ENCODE measurements at places on chromosomes 5 and 9.

DNA sequence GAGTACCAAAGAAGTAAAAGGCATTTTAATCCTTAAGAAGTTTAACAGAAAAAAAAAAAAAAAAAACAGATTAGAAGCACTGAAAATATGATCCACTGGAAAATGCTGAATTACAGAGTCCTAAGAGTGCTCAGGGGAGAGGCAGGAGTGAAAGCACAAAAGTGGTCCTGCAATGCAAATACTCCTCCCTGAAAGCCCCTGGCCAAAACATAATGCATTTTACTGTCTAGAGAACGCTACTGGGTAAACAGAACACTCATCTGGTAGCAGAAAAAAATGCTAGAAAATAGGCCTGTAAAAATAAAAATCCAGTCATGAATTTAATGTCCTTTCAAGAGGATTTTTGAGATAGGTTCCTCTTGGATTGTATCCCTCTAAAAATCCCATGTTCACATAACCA lies 81.9 kb downstream of the ADAMTS12 start:
- DNase-seq = no peak

DNA sequence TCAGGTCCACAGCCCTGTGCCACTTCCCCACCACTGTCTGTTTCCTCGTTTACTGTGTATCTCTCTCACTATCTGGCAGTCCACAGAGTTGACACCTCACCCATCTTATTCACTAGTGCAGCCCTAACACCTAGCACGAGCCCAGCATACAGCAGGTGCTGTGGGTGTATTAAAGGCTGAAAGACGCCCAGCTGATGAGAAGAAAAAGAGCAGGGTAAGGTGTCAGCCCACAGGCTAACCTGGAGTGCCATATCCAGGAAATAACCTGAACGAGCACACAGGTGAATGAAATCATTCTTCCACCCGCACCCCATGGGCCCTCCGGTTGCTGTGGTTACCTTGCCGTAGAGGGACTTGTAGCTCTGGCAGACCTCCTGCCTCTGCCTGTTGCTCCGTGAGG lies 18.6 kb downstream of the ANXA6 start:
- DNase-seq = no peak

- DNase-seq = no peak
Measured at GRCh38 chr9:136712690-136713544, 545 bp downstream of the DIPK1B start.

- DNase-seq = no peak
Measured at GRCh38 chr9:16501141-16501540, 369.3 kb downstream of the BNC2 start.

GRCh38 chr5:149912226-149912871 lies 32.2 kb downstream of the PDE6A start:
- DNase-seq = no peak

DNA sequence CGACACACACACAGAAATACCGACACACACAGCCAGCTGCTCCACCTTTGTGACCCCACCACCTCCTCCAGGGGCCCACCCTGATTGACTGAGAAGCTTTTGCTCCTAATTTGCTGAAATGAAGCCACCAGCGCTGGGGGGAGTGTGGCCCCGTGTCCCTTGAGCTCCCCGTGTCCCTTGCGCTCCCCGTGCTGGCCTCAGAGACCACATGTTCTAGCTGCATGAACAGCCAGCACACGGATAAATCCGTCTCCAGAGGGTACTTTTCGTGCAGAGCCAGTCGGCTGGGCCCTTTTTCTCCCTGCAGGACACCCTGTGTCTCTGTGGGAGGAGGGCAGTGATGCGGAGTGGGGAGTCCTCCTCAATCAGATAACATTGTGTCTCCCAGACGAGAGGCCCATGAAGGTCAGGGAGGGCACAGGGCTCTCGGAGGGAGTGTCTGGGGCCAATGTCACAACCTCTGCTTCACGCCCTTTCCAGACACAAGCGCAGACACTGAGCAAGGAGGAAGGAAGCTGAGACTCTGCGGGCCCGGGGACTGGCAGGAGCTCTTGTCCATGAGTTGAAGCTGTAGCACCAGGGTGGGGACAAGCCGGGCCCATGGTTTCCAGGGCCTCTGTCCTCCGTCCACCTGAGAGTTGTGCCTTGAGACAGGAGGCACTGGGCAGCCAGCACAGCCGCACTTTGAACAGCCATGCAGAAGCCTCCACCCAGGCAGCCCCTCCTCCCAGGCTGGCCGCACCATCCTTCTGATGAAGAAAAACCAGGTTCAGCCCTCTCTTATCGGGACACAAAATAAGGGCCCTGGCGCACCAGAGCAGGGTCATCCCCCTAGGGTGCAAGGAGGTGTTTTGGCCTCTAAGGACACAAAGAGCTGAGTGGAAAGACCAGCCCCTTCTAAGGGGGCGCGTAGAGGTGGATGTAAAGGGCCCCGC lies 36.4 kb upstream of the SLC6A19 start:
- no peak for DNase-seq

GRCh38 chr9:37575921-37576721 lies at the start of gene FBXO10:
TSS of gene FBXO10 (minus strand) at chr9:37576380. CDS start at chr9:37541768, 34,612 bp downstream.
- DNase-seq = peak; percentile 60

DNA sequence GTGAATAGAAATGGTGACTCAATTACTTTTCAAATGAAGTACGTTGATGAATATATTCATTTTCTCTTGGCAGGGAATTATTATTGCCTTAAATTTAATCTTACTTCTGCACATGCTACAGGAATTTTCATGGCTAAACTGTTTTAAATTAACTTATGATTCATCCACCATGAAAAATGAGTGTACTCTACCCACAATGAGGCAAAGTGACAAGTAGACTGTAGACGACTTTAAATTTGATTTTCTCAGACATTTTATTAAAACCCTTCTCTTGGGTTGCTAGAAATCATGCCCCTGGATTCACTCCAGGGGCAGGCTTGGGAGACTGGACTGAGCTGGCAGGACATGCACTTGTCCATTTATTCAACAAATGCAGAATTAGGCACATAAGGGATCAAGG lies 23.5 kb upstream of the ERAP2 start:
- DNase-seq = peak; percentile 64

GRCh38 chr5:93621327-93621798 lies 38.3 kb downstream of the NR2F1 start:
- DNase-seq = peak; percentile 60

- DNase-seq = no peak
Measured at GRCh38 chr5:124421584-124421983, 324.9 kb downstream of the ZNF608 start.

DNA sequence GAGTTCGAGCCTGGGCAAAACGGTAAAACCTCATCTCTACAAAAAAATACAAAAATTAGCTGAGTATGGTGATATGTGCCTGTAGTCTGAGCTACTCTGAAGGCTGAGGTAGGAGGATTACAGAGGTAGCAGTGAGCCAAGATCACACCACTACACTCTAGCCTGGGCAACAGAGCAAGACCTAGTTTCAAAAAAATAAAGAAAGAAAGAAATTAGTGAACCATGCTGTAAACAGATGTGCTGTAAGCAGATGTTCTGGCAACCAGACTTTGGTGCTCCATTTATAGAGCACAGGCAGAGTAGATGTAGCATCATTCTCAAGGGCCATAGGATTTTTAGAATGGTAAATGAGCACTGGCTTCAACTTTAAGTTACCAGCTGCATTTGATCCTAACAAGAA lies 115.4 kb downstream of the ST8SIA4 start:
- no peak for DNase-seq

DNA sequence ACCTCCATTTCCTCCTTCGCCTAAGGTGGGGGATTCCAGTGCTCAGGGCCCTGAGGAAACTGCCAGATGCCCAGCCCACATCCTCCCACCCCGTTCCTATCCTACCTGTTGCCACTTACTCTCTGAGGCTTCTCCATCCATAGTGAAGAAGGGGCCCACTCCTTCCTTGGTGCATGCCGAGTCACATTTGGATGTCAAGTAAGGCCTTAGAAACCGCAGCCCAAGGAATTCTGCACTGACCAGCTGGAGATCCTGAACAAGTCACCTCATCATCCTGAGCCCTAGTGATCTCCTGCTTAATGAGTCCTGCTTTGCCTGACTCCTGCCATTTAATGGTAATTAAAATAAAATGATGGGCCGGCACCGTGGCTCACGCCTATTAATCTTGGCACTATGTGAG lies 6.7 kb upstream of the TNIP1 start:
- no peak for DNase-seq

GRCh38 chr5:62142351-62142750 lies 163.7 kb upstream of the KIF2A start:
- DNase-seq = no peak

GRCh38 chr9:118533850-118534249 lies 829.6 kb downstream of the TLR4 start:
- DNase-seq = no peak

DNA sequence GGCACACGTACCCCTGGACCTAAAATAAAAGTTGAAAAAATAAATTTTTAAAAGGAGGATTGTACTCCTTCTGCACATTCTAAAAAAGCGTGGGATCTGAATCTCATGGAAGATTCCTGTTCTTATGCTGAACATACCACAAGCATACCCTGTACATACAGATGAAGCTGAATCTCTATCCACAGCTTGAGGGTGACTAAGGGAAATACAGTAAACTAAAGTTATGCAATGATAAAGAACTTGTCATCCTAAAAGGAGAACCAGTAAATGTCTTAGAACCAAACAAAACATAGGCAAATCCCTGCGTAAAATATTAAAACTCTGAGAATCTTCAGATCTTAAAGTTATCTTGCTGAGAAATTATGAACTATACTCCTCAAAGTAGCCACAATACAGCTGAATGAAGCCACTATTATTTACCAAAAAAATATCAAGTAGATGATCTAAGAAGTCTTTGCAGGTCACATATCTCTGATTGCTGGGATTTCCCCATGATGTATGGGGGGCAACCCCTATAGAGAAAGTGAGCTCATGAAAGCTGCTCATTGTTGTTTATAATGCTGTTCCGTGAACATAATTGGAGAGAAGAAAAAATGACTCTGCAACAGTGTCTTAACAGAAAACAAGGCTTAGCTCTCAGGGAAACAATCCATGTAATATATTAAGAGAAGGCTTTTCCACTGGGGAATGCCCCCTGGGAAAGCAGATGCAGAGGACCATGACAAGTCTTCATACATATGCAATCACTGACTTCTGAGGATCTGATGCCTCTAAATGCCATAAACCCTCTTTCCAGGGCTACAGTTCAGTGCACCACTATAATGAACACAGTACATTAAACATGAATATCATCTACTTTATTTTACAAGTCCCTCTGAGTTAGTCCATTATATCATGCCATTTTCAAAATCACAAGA lies 210.1 kb downstream of the EPB41L4A start:
- DNase-seq = no peak

DNA sequence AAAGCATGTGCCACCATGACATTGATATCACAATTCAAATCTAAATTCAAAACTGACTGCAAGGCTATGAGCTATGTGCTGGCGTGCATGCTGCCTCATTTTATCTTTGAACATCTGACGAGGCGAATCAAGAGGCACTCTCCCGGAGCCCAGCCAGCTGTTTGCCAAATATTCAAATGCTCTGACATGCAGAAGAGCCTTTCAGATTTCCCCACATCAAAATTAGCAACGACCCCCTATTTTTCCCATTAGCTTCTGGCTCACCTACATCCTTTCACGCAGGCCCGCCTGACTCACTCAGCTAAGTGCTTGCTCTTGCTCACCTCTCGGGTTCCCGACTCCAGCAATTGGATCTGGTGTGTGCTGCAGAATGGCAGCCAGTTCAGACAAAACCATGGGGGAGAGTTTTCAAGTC lies 159.0 kb downstream of the NR2F1-AS1 start:
- DNase-seq = no peak

DNA sequence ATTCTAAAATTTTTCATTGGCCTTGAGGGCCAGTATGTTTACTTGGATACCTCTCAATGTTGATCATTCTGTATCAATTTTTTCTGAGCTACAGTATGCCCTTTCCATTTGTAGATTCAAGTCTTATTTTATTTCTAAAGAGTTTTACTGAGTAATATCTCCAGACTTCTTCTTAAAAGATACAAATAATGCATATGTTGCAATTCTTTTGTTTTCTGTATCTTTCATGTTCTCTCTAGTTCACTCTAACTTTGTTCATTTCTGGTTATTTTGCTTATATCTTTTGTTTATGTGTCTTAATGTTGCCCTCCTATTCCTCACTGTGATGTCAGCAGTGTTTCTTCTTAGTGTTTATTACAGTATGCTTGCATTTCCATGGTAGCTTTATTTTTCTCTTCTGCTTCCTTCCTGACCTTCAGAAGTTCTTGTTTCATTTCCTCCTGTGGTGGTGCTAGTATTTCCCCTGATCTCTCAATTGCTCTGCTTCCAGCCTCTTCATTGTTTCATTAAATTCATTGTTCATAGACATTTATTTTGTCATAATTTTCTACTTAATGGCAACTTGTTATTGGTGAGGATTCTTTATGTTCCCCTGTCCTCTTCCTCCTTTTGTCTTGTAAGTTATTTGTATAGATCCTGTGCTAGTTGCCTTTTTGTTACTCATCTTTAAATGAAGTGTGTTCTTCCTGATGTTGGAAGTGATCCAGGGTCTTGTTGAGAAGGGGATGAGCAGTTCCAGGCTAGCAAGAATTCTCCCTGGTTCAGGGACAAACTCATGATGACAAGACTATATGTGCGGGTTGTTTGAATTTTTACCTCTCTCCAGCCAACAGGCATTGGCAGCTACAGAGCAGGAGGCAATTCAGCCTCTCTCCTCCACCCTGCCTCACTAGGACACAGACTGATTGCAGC lies 160.8 kb downstream of the DEPDC1B start:
- DNase-seq = no peak

- no peak for DNase-seq
Measured at GRCh38 chr9:106693558-106693957, 169.4 kb upstream of the ZNF462 start.

DNA sequence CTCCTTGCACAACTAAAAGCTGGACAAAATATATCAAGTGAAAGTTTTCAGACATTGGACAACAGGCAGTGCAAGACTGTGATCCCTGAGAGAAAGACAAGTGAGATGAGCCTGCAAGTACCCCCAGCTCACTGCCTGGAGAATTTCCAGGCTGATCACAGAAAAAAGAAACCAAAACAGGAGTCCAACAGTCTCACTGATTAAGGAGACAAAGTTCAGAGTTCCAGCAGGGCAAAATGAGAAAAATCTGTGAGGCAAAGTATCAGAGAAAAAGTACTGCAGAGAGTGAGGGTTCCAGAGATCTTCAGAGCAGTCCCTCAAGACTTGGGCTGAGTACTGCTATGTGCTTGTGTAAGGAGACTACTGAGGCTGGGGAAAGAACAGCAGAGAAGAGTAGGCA lies 56.0 kb upstream of the PRSS3 start:
- DNase-seq = no peak

- no peak for DNase-seq
Measured at GRCh38 chr5:20524991-20525529, 537.1 kb upstream of the CDH18 start.

All from ACHN (cell line).